MG63 (cell line): ENCODE measurements at places on chromosomes 11 and 22.
A peak's percentile ranks its signal among the peaks of the same experiment; 100 is the strongest.

- no peak for DNase-seq
Observed at GRCh38 chr11:133928628-133929059, 28.1 kb downstream of the IGSF9B start.

DNA sequence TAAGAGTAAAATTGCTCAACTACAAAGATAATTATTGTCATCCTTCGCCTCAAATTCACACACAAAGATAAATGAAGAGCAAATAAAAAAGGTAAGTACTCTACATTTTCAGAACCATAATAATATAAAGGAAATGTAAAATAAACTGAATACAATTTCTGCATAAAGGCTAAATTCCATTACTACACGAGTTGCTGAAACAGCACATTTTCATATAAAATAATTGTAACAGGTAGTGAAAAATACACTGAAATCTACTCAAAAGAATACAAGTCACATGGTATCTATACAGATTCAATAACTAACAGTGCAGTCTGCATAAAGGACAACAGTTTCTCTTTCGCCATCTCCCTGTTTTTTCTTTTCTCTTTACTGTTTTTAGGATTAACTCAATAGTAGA is 54.8 kb upstream of the GAB2 start:
- no peak for DNase-seq

DNA sequence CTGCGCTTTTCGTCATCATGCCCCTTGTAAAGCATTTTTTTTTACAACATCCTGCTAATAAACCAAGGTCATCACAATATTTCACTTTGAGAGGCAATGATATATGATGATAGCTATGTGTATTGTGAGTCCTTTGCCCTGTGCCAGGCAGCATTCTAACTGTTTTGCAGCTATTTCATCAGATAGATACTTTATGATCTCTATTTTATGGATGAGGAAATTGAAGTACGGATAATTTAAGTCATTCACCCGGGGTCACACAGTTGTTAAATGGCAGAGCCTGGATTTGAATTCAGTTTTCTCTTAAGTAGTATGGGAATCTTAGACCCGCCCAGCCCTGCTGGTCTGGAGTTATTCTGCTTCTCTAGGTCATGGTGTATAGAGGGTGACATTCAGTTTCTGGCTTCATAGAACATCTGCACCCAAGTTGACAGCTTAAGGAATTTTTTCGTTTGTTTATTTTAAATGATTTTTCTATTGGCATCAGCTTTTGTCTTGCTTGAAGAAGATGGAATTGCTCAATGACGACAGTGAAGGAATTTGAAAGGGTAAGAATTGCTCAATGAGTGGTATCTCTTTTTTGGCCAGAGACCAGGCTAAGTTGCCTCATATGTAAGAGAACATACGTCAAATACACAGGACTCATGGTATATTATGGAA is 926 bp downstream of the PRR5L start:
- no peak for DNase-seq

- no peak for DNase-seq
Observed at GRCh38 chr11:65502274-65502554, 3.4 kb downstream of the MALAT1 start.

- DNase-seq: no peak
Observed at GRCh38 chr11:116035977-116036376, 531.8 kb upstream of the CADM1 start.

DNA sequence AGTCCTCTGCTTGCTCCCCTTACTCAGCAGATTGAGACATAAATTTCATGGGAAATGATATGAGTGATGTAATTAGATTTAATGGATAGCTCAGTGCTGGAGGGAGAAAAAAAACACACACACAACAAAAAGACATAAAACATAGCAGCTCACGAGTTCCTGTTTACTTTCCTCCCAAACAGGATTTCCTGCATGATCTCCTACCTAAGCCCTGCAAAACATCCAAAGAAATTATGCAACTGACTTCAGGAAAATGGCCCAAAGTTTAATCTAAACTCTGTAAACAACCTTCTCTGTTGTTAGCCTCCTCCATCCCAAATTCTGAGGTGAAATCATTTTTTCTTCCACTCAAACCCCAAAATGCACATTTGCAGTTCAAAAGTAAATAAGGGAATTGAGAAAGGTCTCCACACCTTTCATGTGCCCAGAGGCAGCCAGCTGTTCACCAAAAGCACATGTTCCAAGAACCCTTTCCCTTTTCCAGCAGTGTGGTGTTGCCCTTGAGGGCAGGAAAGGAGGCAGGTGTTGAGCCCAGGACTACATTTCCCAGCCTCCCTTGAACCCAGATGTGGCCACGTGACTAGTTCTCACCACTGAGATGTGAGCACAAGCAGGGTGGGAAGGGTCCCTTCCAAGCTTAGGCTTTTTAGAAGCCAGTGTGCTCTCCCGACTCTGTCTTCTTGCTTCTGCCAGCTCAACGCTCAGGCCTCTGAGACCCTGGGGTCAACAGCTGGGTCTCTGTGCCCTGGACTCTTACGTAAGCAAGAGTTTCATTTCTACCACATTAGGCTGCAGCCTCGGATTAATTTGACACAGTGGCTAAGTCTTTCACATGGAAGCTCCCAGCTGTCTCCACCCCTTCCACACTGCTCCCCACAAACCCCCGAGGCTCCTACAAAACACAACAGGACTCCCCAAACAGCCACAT is 301.2 kb downstream of the CTTN start:
- DNase-seq: no peak

- no peak for DNase-seq
Observed at GRCh38 chr22:40235308-40235707, 57.6 kb downstream of the TNRC6B start.

DNA sequence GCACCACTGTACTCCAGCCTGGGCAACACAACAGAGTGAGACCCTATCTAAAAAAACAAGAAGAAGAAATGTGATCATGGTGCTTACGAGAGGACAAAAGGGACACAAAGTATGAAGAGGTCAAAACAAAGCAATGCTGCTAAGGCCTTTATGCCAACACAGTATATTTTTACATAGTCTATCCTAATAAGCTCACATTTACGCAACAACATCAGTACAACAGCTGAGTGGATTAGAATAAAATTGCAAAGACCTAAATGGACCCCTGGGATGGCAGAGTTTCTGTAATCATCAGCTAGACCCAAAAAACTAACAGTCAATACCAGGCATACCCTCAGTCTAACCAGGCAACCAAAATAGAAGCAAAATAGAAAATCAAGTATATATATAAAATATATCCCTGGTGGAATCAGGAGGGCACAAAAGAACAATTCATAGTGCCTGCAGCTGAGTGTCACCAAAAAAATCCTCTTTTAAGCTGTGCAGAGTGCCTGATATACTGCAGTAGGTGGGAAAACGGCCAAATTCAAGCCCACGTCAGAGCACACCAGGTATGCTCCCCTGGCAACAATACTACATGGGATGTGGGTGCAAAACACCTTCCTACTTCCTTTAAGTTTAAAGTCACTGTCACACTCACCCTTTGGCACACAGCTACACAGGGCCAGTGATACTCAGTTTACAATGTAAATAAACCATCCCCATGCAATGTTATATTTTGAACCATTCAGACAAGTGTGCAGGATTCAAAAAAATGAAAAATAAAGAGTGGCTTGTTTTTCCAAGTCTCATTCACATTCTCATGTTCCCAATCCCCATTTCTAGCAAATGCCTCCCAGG is 57.8 kb downstream of the RBFOX2 start:
- DNase-seq: no peak

GRCh38 chr11:1557051-1557884 is 14.8 kb downstream of the DUSP8 start:
- DNase-seq: no peak

- DNase-seq: peak; percentile 44
Observed at GRCh38 chr11:111635706-111636045, 33.4 kb downstream of the SIK2 start.

DNA sequence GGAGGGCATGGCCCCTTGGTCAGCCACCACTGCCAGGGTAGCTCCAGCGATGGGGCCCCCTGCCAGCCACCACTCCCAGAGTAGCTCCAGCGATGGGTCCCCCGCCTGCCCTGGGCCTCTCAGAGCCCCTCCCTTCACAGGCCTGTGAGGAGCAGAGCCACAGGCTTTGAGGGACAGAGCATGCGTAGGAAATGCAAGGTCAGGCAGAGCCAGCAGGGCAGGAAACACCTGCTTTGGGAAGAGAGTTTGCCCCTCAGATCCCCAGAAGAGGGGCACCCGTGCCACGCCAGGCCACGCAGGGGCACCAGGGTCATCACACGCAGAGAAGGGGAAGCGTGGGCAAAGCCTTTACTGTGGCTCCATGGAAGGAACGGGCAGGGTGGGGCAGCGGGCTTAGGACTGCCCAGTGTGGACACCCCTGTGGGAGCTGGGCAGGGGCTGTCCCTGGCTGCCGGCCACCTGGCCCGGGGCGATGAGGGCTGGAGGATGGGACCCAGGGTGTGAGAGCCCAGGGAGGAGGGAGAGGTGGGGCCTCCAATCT is 477.8 kb downstream of the BRD1 start:
- DNase-seq: no peak

DNA sequence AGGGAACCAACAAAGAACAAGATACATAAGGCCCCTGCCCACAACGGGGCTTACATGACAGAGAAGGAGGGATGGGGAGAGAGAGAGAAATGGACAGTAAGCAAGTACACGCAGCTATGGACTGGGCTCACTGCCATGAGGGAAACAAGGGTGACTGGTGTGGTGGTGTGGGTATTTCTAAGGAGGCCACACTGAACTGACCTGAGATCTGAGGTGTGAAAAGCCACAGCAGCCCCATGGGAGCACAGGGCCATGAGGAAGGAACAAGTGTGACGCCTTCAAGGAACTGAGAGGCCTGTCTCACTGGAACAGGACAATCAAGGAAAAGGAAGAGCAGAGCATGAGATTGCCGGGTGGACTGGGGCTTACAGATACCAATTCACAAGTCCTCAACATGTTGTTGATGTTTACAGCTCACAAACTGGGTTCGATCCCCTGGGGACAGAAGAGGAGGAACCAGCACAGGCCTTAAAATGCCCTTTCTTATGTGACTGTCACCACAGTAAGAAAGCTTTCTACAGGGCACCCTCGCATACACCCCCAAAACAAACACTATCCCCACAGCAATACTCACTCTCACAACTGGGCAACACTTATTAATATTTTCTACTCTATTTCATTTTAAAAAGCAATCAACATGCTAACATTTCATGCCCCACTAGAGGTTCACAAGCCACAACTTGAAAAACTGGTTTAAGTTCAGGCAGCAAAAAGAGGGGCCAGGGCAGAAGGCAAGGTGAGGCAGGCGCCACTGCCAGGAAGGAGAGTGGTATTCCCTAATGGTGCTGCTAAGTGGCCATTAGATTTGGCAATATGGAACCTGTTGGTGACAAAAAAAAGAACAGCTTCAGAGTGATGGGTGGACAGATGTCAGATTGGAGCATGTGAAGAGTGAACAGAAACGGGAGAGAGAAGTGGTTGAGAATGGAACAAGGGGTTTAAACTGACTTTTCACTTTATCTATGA is 39.1 kb downstream of the TCIRG1 start:
- DNase-seq: no peak

- no peak for DNase-seq
Observed at GRCh38 chr22:33142282-33143055, 84.3 kb upstream of the SYN3 start.

GRCh38 chr11:126696982-126697381 is 303.6 kb downstream of the KIRREL3 start:
- no peak for DNase-seq

DNA sequence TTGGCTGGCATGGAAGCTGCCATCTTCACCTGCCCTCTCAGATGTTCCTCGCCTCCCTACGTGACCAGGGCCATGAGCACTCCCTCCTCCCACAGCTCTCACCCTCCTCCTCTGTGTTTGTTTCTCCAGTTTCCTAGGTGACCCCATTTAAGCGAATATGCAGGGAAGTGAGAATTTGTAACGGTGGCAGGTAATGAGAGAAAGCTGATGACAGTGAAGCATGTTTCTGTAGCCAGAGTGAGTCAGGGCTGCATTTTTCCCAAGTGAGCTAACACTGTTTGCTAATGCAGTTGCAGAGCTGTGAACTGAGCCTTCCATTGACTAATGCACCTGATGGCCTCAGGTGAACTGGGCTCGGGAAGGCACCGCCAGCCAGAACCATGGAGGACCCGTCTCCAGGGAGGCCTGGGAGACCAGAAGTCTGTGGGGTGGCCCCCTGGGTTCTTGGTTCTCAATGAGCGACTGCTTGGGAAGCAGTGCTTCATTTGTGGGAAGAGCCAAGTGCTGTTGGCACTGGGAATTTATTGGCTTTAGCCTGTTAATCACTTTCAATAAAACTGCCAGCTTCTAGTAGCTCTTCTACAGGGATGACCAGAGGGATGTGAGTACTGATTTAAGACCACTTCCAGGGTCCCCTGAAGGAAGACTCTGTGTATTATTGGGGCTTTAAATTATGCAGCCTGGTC is 64.5 kb downstream of the BARX2 start:
- peak; percentile 16 for DNase-seq

GRCh38 chr11:77799338-77799737 is 21.2 kb downstream of the RSF1 start:
- DNase-seq: no peak

GRCh38 chr11:72781313-72782080 is 12.3 kb downstream of the STARD10 start:
- DNase-seq: no peak
